Endodermal cell (in vitro differentiated cells): ENCODE measurements at places on chromosomes 6 and 20. TPM values are rescaled to one million over a fixed set of nuclear protein-coding genes. Genes with fewer than 3 reads are reported as not detected.

GRCh38 chr20:59175861-59176260, 12.2 kb downstream of the ZNF831 start:
- H3K4me1 ChIP-seq, result peaks cover 2% of the 10 kb centered on the region
- H3K27ac ChIP-seq, result no peak overlapping the region
- H3K27me3 ChIP-seq, result no peaks in the 10 kb centered on the region

- no peak for DNase-seq
- no peaks in the 10 kb centered on the region for H3K27me3 ChIP-seq
- H3K27ac ChIP-seq, result no peak overlapping the region
- no peaks in the 10 kb centered on the region for H3K36me3 ChIP-seq
- peaks cover 18% of the 10 kb centered on the region for H3K4me1 ChIP-seq
- H3K4me3 ChIP-seq, result no peak overlapping the region
Observed at GRCh38 chr6:146878952-146879340, 280.2 kb downstream of the ADGB start.

- DNase-seq, result no peak
- no peak overlapping the region for H3K27ac ChIP-seq
- H3K27me3 ChIP-seq, result no peaks in the 10 kb centered on the region
- H3K4me3 ChIP-seq, result no peak overlapping the region
- H3K36me3 ChIP-seq, result no peaks in the 10 kb centered on the region
- no peaks in the 10 kb centered on the region for H3K4me1 ChIP-seq
Observed at GRCh38 chr20:41004531-41005360, 23.9 kb upstream of the TOP1 start.

DNA sequence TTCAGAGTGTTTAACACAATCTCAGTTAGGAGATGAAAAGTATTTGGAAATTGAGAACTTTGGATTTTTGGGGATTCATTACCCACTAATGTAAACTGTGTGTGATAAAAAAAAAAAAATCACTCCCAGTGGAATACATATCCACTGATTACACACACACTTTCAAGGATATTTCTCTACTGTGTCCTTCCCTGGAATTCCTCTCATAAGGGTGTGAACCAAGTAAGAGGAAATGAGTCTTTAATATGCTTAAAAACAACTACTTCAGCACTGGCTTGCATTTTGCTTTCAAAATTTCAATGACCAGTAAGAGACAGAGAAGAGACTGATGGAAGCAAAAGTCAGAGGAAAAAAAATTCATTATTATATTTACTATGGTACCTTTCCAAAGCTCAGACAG, 24.5 kb upstream of the MYCT1 start:
- no peaks in the 10 kb centered on the region for H3K27me3 ChIP-seq
- no peak overlapping the region for H3K27ac ChIP-seq

- H3K4me1 ChIP-seq, result no peaks in the 10 kb centered on the region
- H3K4me3 ChIP-seq, result no peak overlapping the region
- H3K36me3 ChIP-seq, result no peaks in the 10 kb centered on the region
- H3K27me3 ChIP-seq, result no peaks in the 10 kb centered on the region
- DNase-seq, result no peak
Observed at GRCh38 chr6:133683308-133683580, 205.7 kb upstream of the TCF21 start.

DNA sequence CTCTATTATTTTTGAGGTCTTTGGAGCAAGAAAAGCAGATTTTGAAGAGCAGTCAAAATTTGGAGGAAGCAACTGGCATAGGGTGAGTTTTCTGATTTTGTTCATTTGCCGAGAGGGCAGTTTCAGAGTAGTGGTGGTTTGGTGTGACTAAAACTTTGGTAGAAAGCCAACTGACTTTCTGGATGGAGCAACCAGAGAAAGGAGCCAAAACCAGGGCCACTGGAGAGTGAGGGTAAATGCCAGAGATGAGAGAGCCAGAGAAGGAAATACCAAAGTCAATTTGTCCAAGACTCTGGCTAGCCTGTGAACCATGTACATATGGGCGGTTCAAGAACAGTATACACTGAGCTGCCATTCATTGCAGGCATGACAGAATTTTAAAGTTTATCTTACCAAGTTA, 40.5 kb upstream of the ZBTB24 start:
- no peaks in the 10 kb centered on the region for H3K36me3 ChIP-seq
- H3K4me3 ChIP-seq, result no peak overlapping the region
- H3K4me1 ChIP-seq, result no peaks in the 10 kb centered on the region

GRCh38 chr6:156980948-156981347, 203.8 kb downstream of the ARID1B start:
- H3K27ac ChIP-seq, result no peak overlapping the region
- H3K4me1 ChIP-seq, result no peaks in the 10 kb centered on the region
- no peak overlapping the region for H3K4me3 ChIP-seq

GRCh38 chr6:13267142-13267651, 61.1 kb downstream of the TBC1D7 start:
- no peak overlapping the region for H3K27ac ChIP-seq
- H3K4me3 ChIP-seq, result no peak overlapping the region
- H3K36me3 ChIP-seq, result peaks cover 25% of the 10 kb centered on the region

C6orf15 gene
- not detected in 3 replicates for total RNA-seq

ZNF341 gene
- total RNA-seq, result 6.5 and 6.6 TPM in 2 replicates

SEL1L2 gene
- total RNA-seq, result not detected in 2 replicates

SOBP gene
- total RNA-seq, result 1.9 to 2.5 TPM (median 1.9 TPM) in 3 replicates

HLA-A gene
- 212 and 223 TPM in 2 replicates for total RNA-seq

PDSS2 gene
- total RNA-seq, result 13.7 to 15.0 TPM (median 14.3 TPM) in 3 replicates
